Left lung (tissue), 14 donors: ENCODE measurements at places on chromosomes 2 and 18. TPM values are rescaled to one million over a fixed set of nuclear protein-coding genes. Genes with fewer than 3 reads are reported as not detected.

ARHGAP15 gene
- total RNA-seq, result 20.6 TPM

SERPINB13 gene
- not detected for total RNA-seq

GALNT5 gene
- total RNA-seq, result 59.4 TPM

STPG4 gene
- 0.67 TPM for total RNA-seq

MOGAT1 gene
- total RNA-seq, result not detected

C2orf78 gene
- total RNA-seq, result not detected

CHST9 gene
- 4.2 TPM for total RNA-seq

CLEC4F gene
- 0.31 TPM for total RNA-seq

DCC gene
- 1.1 TPM for total RNA-seq

EPHA4 gene
- 17.7 TPM for total RNA-seq

PAX8 gene
- 2.6 TPM for total RNA-seq

SLC9A4 gene
- not detected for total RNA-seq

RNF152 gene
- 15.5 TPM for total RNA-seq

MAPK4 gene
- total RNA-seq, result 0.55 TPM

PIGN gene
- total RNA-seq, result 28.9 TPM

ABCB11 gene
- total RNA-seq, result not detected

SCYGR2 gene
- total RNA-seq, result not detected

ADRA2B gene
- 0.34 TPM for total RNA-seq

IL36B gene
- total RNA-seq, result not detected

HOXD12 gene
- total RNA-seq, result not detected

WNT6 gene
- total RNA-seq, result not detected

GRB14 gene
- 9.4 TPM for total RNA-seq

KCNJ13 gene
- not detected for total RNA-seq

EMILIN1 gene
- total RNA-seq, result 161 TPM

PLA2R1 gene
- total RNA-seq, result 5.5 TPM

MOCOS gene
- total RNA-seq, result 5.1 TPM

GCG gene
- total RNA-seq, result not detected

OBSL1 gene
- 65.0 TPM for total RNA-seq

TMEM247 gene
- not detected for total RNA-seq

KCNG3 gene
- 0.70 TPM for total RNA-seq

TNFAIP6 gene
- total RNA-seq, result 7.3 TPM

RETREG2 gene
- 85.4 TPM for total RNA-seq

CIDEA gene
- not detected for total RNA-seq

MAP3K19 gene
- total RNA-seq, result 2.1 TPM

RFX8 gene
- not detected for total RNA-seq

GNLY gene
- 10.5 TPM for total RNA-seq

TCF23 gene
- 0.08 TPM for total RNA-seq

GAL3ST2 gene
- not detected for total RNA-seq

PIEZO2 gene
- total RNA-seq, result 40.3 TPM

FAM124B gene
- 3.0 TPM for total RNA-seq

RUFY4 gene
- total RNA-seq, result not detected

DIPK1C gene
- not detected for total RNA-seq

UGT1A5 gene
- total RNA-seq, result not detected

RPRD1A gene
- 37.3 TPM for total RNA-seq
